ENCODE measurements at places on chromosomes 1 and 21.
A peak's percentile ranks its signal among the peaks of the same experiment; 100 is the strongest.

DNA sequence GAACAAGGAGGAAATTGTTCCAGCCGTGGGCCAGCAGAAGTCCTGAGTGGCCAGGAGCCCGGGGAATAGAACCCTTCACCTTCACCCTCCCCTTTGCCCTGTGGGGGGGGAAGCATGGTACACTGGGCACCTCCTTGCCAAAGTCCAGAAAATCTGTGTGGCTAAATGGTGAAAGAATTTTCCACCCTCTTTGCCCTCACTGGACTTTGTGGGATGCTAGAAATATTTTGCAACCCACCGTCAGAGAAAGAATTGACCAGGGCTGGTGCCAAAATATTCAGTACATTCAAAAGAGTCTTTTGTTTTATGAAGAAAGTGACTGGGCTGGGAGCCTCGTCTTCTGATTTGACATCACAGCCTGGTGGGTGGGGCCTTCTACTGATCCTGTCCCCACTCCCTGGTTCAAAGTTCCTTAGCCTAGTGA, 14.6 kb downstream of the NFASC start:
- peak; percentile 37 for DNase-seq

DNA sequence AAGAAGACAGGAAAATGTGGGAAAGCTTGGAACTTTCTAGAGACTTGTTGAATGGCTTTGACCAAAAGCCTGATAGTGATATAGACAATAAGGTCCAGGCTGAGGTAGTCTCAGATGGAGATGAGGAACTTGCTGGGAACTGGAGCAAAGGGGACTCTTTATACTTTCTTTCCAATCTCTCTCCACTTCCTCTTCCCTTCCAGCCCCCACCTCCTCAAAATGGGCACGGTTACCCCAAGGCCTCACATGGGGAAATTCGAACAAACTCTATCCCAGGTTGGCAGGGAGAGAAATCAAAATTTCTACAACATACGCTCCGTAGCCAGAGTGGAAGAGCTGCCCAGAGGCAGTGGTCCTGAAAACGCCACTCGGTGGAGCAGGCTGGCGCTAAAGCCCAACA, 15.2 kb downstream of the PPT1 start:
- DNase-seq: no peak

DNA sequence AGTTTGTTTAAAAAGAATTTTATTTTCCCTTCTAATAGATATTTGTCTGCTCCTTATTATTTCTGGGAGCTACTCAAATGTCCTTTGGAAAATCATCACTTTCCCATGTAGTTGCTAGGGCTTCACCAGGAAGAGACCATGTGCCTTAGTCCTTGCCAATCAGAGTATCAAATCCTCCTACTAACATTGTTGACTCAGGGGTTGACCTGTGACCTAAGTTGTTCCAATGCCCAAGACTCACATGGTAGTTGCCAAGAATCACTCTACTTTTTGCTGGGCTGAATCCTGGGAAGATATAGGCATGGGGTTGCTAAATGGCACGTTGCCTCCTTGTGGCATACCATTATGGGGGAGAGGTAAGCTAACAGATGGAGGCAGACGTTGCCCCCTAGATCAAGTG, 58.2 kb upstream of the FOXD3 start:
- no peak for DNase-seq

- no peak for DNase-seq
Observed at GRCh38 chr1:112618114-112618720, 724 bp downstream of the ST7L start.

DNA sequence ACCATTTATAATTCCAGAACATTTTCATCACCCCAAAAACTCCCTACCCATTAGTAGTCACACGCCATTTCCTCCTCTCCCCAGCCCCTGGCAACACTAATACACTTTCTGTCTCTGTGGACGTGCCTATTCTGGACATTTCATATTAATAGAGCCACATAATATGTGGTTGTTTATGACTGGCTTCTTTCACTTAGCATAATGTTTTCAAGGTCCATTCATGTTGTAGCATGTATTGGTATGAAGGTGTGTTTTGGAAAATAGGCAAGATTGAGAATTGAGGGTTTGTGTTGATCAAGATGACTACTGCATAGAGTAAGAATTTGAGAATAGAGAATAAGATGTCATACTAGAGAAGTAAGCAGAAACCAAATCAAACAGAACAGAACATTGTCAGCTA, 67.5 kb downstream of the ZFYVE9 start:
- DNase-seq: no peak

GRCh38 chr1:20875198-20875973, 88.3 kb upstream of the HP1BP3 start:
- no peak for DNase-seq

DNA sequence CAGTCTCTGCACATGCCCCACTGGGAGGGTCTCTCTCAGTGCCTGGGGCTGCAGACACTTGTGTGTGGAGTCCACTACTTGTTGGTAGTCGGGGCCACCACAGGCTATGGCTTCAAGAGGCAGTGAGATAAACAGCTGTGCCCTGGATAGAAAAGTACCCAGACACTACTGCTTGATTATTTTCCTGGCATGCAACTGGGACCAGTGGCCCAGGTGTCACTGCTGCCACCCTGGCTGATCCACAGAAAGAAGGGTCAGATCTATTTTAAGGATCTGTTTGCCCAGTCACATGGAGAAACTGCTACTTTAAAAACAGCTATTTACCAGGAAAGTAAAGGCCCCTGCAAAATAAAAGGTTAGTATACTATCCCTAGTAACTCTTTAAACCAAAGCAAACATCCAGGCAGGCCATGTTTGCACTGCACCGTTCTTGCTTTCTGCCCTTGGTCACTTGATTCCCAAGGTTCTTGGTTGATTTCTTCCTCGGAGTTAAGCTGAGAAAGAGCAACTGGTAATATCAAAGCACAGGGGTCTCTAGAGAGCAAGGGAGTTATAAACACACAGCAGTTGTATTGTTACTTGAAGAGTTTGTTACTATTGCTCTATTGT, 99.9 kb downstream of the GLUL start:
- no peak for DNase-seq

DNA sequence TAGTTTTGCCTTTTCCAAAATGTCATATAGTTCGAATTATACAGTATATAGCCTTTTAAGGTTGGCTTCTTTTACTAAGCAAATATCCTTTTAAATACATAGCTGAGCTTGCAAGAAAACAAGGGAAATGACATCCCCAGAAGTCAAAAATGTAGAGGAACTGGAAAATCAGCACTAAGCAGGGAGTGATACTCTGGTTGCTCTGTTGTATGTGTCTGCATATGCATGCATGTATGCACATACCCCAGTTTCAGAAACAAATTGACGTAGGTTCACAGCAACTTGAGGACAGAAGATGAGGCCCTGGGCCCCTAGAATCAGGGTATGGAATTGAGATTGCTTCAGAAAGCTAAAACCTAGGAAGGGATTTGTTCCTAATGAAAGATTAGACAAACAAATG, 75.1 kb upstream of the GNG4 start:
- DNase-seq: no peak

DNA sequence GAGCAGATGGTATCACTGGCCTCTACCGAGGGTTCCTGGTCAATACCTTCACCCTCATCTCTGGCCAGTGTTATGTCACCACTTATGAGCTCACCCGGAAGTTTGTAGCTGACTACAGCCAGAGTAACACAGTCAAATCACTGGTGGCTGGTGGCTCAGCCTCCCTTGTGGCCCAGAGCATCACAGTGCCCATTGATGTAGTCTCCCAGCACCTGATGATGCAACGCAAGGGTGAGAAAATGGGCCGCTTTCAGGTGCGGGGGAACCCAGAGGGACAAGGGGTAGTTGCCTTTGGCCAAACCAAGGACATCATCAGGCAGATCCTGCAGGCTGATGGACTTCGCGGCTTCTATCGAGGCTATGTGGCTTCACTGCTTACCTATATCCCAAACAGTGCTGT, 6.1 kb downstream of the SLC25A44 start:
- DNase-seq: no peak

- DNase-seq: no peak
Observed at GRCh38 chr1:12412439-12412838, 182.6 kb downstream of the VPS13D start.

DNA sequence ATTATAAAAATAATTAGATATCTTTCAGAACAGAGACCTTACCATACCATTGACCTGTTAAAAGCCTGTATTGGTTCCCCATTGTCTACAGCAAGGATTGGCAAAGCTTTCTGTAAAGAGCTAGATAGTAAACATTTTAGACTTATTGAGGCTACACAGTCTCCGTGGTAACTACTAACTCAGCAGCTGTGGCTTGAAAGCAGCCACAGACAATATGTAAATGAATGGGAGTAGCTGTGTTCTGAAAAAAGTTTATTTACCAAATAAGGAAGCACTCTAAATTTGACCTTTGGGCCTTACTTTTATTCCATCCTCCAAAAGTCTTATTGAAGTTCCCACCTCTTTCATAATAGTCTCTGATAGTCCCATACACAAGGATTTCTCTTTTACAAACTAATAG, 39.7 kb downstream of the NUP210L start:
- DNase-seq: no peak

DNA sequence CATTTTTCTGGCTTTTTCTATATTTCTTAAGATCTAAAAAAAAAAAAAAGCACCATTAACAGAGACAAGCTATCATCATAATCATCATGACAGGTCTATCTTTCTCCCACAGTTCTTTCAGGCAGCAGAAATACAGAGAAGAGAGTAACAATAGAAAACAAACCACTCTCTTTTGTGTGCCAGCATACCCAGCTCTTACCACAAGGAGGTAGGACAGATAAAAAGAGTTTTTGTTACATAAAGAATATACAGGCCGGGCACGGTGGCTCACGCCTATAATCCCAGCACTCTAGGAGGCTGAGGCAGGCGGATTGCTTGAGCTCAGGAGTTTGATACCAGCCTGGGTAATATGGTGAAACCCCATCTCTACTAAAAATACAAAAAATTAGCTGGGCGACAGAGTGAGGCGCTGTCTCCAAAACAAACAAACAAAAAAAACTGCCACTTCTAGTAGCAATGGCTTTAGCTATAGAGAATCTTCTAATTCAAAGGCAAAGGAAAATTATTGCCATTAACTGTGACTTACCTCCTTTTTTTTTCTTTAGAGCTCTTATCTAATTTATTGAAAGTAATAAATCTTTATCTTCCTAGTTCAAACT, 39.7 kb downstream of the ANKRD13C start:
- no peak for DNase-seq

- DNase-seq: no peak
Observed at GRCh38 chr1:110024613-110025012, 9.8 kb upstream of the STRIP1 start.

GRCh38 chr1:97186381-97186780, 464.8 kb downstream of the PTBP2 start:
- no peak for DNase-seq
